ENCODE measurements at places on chromosomes 11 and 22. TPM values are rescaled to one million over a fixed set of nuclear protein-coding genes. Genes with fewer than 3 reads are reported as not detected.

VEGFB gene
- 14.2 TPM for total RNA-seq

CASP1 gene
- total RNA-seq: 2.3 TPM

CASP5 gene
- total RNA-seq: not detected

TEX12 gene
- 0.54 TPM for total RNA-seq

USP2 gene
- 1.1 TPM for total RNA-seq

PHF21B gene
- total RNA-seq: 21.9 TPM

OR10G8 gene
- not detected for total RNA-seq

Measured in cerebellum (tissue), 4 donors.